Activated T-helper 2 cell treated with anti-CD3 and anti-CD28 coated beads, Interferon-gamma antibody, Interleukin-2, Interleukin-4, amounts not matched to agents 10 μg/mL and 5 μg/mL and 100 μg/mL, durations not matched to agents 14 hours and 24 hours and 36 hours (primary cell): ENCODE measurements at places on chromosomes 5 and 9.

DNA sequence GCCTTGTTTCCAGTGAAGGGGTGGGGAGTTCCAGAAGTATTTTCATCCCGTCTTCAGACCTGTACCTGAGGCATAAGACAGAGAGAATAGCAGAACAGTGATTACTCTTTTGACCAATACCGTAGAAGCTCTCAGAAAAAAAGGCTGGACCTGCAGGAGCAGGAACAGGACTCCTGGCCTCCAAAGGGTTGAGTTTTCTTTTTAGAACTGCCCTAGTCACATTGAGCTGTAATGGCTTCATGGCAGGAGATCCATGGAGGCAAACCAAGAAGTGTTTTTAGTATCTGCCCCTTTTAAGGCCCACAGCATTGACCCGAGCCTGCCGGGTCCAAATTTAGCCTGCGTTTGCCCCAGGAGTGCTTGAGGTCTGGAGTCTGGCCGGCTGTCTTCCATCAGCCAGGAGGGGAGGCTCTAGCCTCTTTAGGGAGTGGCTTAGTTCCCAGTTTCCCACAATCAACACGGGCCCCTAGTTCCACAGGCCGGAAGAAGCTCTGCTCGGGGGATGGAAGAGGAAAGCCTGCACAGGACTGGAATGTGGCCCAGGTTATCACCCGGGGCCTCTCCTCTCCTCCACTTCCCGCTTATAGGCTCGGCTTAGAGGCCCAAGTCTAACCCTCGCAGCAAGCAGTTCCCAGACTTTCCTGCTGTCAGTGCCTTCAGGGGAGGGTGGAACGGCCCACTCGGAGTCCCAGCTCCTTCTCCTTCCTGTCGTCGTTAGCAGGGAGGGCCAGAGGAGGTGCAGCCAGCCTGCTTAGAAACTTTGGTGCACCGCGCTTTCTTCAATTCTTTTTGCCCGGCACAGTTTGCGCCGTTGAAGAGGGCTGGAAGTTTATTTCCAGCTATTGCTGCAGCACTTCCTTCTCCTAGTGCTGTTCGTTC lies 80.7 kb downstream of the C9orf152 start:
- DNase-seq: no peak

DNA sequence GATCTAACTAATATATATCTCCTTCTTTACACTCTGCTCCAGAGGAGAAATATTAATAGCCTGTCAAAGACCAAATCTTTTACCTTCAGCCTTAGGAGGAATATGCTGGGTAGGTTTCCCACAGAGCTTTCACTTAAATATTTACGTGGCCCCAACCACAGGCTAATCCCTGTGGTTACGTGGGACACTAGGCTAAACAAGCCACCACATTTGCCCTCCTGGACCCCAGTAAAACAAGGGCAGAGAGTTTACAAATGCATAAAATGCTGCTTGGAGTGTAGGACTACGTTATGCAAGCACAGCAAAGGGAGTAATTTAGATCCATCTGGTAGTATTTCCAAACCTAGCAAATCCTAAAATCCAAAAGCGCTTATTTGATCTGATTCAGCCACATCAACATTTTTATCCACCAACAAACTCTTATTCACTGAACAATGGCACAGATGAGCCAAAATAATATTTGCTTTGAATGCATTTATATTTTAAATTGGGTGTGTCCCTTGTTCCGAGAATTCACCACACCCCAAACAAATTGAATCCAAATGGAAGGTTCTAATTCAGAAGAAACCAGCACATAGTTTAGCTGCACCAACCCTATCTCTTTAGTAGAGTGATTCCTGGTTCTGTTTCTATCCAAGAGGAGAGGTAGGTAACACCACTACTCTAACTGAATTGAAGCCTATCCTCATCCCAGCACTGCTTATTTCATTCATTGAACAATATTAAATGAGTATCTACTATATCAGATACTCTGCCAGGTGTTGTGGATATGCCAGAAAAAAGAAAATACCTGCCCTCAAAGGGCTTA lies 179.0 kb downstream of the TSSK1B start:
- DNase-seq: no peak

- no peak for DNase-seq
Observed at GRCh38 chr9:108382310-108382709, 473.5 kb downstream of the ACTL7B start.

GRCh38 chr5:133950821-133951612 lies 17.4 kb downstream of the C5orf15 start:
- DNase-seq: no peak

- no peak for DNase-seq
Observed at GRCh38 chr5:113194591-113194990, 218.0 kb downstream of the DCP2 start.

GRCh38 chr5:40274568-40274967 lies 405.1 kb upstream of the PTGER4 start:
- no peak for DNase-seq

GRCh38 chr9:69572611-69573010 lies 99.6 kb downstream of the APBA1 start:
- no peak for DNase-seq

GRCh38 chr5:60232036-60232795 lies 338.7 kb upstream of the PDE4D start:
- no peak for DNase-seq

DNA sequence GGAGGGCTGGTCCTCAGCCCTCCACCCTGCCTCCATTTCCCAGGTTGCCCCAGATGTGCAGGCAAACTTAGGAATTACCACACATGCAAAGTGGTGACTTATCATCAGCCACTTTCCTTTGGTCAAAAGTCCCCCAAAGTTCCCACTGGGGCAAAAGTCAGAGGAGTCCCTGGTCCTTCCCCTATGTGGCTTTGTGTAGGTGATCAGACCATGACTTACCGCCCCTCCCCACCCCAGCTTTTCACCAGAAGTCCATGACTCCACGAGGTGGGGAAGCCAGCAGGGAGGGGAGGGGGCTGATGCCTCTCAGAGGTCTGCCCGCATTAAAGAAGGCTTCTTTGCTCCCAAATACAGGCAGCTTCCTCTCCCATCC lies 5.8 kb downstream of the TRAF1 start:
- no peak for DNase-seq

DNA sequence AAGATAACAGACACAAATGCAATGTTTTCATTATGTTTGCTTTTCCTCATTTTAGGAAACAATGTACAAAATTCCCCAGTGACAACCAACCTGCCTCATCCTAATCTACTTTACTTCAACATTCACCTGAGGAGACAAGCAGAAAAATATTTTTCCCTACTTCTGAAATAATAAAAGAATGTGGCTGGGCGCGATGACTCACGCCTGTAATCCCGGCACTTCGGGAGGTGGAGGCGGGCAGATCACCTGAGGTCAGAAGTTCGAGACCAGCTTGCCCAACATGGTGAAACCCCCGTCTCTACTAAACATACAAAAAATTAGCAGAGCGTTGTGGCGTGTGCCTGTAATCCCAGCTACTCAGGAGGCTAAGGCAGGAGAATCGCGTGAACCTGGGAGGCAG lies 36.9 kb downstream of the MYO10 start:
- DNase-seq: no peak

- DNase-seq: peak; percentile 50
Observed at GRCh38 chr5:111072949-111073682, 1.6 kb downstream of the TSLP start.

- DNase-seq: no peak
Observed at GRCh38 chr9:120886490-120886967, 9.5 kb upstream of the PHF19 start.

DNA sequence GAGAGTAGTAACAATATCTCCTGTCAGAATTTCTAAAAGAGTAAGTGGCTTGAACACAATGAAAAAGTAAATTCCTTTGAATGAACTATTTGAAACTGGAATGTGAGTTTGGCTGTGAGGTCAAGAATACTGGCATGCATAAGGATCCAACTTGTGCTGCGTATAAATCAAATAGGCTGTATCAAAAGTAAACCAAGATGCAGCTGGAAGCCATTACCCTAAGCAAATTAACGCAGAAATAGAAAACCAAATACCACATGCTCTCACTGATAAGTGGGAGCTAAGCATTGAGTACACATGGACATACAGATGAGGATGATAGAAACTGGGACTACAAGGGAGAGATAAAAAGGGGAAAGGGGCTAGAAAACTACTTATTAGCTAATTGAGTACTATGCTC lies 24.0 kb upstream of the SRFBP1 start:
- no peak for DNase-seq

DNA sequence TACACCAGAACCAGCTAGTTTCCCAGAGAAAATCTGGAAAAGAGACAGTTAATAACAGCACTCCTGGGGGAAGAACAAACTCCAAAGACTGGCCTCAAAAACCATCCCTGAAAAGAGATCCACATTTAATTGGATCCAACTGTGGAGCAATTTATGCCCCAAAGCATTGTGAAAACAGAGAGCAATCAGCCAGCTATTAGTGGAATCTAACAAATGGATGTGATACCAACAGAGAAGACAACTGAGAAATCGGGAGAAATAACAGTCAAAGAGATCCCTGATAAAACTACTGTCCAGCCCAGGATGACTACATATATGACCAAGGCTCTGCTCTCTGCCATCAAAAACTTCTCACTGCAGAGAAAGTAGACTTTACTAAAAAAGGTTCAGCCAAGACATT lies 40.5 kb upstream of the TRIO start:
- no peak for DNase-seq

- DNase-seq: no peak
Observed at GRCh38 chr9:111186021-111186530, 143.9 kb downstream of the OR2K2 start.

GRCh38 chr5:74209571-74209970 lies 431.0 kb downstream of the ENC1 start:
- no peak for DNase-seq

DNA sequence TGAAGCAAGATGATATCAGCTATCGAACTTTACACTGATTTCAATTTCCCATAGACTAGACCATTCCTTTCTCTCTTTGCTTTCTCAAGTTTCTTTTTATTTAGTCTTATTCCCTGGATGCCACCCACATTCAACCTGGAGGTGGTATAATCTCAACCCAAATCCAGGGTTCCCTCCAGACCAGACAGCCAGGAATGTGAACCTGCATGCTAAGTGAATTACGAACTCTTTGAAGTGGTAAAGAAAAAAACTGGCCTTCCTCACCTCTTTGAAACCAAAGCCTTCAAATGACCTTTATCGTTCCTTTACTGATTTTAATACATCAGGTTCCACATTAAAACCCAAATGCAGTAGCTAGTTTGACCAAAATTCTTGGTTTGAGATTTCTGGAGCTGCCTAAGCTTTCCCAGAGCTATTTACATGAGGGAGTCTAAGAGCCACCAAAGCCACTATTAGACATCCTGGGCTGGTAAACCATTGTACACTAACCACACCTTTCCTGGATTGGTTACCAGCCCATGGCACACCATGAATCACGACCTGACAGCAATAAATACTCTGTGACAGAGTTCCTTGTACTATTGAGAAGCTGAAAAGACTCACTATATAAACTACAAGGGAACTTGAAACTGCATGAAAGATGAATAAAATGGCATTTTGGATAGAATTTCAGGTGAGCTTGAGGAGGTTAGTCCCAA lies 323.7 kb downstream of the ADAMTS6 start:
- no peak for DNase-seq

GRCh38 chr9:32345243-32345642 lies 39.2 kb upstream of the ACO1 start:
- DNase-seq: no peak

DNA sequence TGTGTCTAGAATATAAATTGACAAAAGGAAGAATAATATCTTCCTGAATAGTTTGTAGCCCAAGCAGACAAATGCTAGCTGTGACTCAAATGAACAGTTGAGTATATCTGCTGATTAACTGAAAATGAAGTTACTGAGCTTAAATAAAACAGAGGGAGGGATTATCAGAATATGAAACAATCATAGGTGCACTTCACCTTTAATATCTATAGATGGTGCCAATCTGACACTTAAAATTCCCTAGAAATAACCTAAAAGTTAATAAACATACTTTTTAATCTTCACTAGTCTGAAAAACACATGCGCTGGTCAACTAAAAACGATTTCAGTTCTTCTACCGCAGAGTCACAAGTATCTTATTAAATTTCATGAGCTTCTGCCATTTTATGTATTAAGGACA lies 280.8 kb upstream of the RASA1 start:
- no peak for DNase-seq

GRCh38 chr9:127143920-127144465 lies 21.6 kb upstream of the ANGPTL2 start:
- no peak for DNase-seq

DNA sequence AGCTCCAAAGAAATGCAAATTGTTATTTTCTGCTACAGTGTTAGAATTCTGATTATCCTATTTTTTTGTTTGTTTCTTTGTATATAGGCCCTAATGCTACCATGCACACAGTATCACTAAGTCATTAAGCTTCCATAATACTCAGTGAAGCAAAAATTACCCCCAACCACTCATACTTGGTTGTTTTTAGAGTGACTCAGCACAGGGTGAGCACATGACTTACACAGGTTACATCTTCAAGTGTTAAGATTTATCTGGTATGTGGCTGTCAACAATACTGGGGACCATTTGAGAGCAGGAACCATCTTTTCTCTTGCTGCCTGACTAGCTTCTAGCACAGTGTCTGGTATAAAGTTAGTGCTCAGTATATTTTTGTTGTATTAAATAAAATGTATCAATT lies 255.8 kb upstream of the SLC24A2 start:
- DNase-seq: no peak

GRCh38 chr9:21904776-21905175 lies 89.4 kb downstream of the CDKN2A start:
- no peak for DNase-seq

DNA sequence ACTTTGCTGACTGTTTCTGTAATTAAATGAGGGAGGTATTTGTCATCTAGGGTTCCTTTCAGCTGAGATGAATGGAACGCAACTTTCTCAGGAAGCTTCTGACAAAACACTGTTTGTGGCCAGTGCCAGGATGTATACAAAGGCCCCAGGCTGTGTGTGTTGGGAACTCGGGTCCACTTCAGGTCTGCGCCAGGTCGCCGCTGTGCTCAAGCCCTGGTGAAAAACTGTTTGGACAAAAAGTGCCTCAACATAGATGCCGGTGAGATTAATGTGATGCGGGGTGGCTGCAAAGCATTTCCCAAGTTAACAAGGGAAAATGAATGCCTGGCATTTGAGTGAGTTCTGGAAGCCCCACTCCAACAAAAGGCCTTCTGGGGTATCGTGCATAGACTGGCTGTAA lies 156.4 kb downstream of the GABBR2 start:
- DNase-seq: no peak

- no peak for DNase-seq
Observed at GRCh38 chr5:84130006-84130580, 254.6 kb downstream of the EDIL3 start.

DNA sequence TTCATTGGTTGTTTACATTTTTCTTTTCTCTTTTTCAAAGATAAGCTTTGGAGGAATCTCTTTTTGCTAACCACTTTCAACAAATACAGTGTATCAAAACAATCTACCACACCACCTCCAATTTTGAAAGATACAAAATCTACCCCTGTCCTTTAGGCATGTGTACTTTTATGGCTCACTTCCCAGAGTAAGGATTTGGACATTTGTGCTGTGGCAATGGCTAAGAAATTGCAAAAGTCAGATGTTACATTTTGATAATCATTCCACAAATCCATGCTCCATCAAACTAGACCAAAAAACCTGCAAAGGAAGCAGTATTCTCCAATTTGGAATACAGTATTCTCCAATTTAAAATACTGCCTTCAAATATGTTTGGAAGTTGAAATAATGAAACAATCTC lies 204.9 kb downstream of the MCTP1 start:
- DNase-seq: no peak

- no peak for DNase-seq
Observed at GRCh38 chr9:103904242-103904641, 189.9 kb upstream of the SMC2 start.

GRCh38 chr9:88567870-88568269 lies 32.9 kb downstream of the NXNL2 start:
- DNase-seq: no peak
